Naive B cell (primary cell): ENCODE measurements at places on chromosomes 12 and 14.

GRCh38 chr12:120412421-120412820 is 25.5 kb upstream of the COX6A1 start:
- DNase-seq, result no peak

DNA sequence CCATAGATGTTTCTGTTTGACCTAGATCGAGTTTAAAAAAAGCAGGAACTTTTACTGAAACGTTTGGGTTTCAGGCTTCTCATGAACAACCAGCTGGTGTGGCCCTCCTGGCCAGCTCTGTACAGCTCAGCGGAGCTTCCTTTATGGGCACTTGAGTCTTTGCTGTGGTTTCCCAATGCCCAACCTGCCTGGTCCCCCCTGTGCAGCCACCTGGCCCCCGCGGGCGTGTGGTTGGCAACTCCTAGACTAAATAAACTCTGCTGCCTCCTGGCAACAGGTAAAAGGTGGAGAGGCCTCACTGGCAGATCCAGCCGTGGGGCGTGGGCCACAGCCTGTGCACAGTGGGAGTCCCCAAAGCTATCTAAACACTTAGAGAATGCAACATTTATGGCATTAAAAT is 38.7 kb downstream of the ADGRD1 start:
- no peak for DNase-seq

- no peak for DNase-seq
Measured at GRCh38 chr14:104150136-104151025, 12.0 kb downstream of the KIF26A start.

- DNase-seq, result no peak
Measured at GRCh38 chr12:66786531-66787308, 107.8 kb upstream of the GRIP1 start.

DNA sequence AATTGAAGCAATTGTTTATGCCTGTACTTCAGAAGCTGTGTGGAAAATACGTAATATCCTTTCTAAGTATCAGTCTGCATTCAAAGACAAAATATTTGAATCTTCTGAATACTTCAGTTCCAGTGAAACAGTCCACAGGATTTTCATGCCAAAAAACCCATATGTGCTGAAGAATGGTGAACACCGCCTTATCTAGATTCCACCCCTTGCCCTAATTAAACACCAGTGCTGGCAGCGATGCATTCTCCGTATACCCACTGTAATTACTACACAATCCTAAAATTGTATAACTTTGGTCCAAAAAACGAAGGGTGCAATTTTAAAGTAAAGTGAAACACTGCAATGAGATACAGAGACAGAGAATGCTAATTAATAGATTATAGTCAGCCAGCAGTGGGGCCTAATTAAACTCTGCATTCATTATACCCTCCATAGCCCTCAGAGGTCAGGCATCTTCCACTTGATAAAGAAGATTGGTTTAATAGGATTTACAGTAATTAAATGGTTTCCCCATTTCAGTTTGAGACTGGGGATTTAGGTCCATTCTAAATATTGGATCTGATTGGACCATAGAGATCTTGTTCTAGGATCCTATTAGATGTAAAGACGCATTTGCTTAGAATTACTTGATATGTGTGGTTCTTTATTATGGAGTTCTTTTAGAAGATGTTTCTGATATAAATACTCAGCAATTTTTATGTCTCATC is 43.9 kb downstream of the ERC1 start:
- DNase-seq, result no peak

DNA sequence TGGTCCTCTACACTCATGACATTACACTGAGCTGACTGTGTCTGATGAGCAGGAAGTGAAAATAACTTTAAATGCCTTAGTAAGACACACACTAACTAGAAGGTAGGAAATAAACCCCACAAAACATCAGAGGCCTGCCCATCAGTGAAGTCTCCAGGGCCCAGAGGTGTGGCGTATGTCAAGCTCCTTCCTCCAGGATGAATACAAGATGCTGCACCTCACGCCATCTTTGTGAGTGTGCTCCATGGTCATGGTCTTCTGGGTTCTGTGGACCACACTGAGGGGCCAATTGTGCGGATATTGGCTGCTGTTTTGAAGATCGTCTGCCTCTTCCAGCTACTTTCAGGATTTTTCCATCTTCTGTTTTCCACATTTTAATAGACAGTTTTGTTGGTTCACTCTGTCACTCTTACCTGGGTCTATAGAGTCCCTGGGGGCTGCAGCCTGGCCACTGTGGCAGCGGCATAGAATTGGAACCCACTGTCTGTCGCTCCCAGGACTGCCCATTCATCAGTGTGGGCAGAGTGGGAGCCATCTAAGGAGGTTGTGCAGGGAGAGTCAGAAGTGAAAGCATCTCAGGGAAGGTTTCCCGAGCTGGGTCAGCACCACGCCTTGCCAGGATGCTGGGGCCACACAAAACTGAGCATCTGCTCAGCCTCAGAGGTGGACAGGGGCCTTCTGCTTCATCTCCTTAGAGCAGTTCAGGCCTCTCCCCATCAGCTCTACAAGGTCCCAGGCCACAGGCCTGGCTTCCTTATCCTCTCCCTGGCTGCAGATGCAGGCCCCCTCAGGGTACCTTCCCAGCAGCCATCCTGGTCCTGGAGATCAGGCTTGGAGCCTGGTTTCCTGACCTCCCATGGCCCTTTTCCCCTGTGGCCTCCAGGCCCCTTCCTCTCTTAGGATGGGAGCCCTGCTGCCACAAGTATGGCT is 57.5 kb upstream of the C14orf180 start:
- DNase-seq, result no peak

DNA sequence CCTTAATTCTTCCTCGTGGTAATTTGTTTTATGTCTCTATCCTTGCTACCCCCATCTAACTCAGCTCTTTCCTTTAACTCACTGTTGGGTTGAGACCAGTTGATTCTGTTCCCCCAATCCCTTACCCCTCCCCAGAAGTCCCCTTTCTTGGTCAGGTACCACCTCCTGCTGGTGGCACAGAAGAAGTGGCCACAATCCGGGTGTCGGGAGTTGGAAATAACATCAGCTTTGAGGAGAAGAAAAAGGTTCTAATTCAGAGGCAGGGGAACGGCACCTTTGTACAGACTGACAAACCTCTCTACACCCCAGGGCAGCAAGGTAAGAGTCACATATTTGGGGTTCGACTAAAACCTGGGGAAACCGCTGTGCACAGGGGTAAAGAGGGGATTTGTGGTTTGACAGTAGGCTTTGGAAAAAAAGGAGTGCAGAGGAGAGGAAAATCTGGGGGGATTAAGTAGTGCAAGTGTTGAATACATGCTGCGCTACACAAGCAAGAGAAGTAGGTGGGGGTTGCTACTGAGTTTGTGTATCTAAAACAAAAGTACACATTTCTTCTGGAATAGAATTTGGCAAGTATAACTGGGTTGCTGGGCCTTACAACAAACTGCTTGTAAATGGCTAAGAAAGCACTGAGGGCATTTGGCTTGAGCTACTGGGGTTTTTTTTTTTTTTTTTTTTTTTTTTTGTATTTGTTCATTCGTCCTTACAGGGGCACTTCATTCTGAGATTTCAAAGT is 1.3 kb downstream of the A2ML1 start:
- peak; percentile 17 for DNase-seq

- DNase-seq, result no peak
Measured at GRCh38 chr12:106170285-106170684, 31.5 kb upstream of the NUAK1 start.
